Stimulated activated CD4-positive, alpha-beta T cell treated with anti-CD3 and anti-CD28 coated beads, Interleukin-2, amount 100 ng/mL, for 48 hours (primary cell): ENCODE measurements at places on chromosomes 7 and 10.

DNA sequence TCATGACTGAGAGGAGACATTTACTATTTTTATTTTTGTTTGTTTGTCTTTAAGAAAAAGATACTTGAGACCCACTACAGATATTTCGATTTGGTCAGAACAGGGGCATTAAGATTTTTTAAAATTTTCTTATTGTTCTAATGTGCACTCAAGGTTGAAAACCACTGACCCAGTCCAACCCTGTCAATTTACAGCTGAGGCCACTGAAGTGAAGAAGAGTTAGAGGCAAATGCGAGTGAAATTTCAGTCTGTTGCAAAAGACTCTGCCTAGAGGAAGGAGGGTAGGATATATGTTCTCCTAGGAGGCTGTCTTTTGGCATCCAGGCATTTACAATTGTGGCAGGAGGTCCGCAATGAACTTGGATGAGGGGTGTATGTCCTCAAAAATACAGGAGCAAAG lies 396.3 kb downstream of the RPS24 start:
- DNase-seq = no peak

GRCh38 chr7:22001345-22002004 lies 55.8 kb upstream of the CDCA7L start:
- DNase-seq = peak; percentile 36

DNA sequence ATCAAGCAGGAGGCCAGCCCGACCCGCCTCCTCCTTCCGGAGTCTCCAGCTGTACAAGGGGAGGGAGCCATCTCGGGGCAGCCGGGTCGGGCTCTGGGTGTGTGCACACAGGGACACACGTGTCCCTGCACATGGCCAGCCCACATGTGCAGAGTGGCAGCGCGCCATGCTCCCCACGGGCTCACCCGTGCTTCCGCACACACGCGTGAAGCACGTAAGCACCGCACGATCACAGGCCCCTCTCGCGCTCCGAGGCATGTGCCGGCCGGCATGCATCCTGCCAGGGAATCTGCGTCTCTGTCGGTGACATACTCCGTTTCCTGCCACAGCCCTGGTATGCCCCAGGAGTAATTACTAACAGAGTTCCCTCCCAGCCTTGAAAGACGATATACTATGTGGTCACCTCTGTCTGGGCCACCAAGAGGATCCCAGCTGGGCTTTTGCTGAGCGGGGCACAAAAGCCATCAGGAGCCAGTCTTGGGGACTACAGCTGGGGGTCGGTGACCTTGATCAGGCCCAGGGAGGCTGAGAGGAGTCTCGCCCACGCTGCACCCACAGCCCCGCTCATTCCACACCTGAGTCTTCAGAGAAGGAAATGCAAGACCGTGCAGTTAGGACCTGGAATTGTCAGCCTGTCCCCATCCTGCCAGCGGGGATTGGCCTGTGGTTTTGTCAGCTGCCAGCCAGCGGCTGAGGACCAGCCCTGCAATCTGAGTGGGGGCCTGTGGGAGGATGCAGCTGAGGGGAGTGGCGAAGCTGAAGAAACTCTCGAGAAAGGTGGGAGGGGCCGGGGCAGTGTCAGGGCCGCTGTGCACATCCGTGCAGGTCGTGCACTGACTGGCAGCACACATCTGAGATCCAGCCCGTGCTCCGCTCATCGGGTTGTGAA lies 11.0 kb upstream of the LFNG start:
- no peak for DNase-seq

DNA sequence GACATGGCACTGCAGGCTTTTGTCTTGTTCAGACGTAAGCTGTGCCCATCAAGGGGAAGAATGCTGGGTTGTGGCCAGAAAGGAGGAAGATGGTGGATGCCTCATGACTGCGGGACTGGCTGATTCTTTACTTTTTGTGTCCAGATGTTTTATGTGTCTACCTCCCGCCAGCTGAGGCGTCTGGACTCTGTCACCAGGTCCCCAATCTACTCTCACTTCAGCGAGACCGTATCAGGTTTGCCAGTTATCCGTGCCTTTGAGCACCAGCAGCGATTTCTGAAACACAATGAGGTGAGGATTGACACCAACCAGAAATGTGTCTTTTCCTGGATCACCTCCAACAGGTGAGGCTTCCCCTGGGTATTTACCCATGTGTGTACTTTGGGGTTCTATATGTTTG lies 53.5 kb downstream of the ABCC2 start:
- no peak for DNase-seq

GRCh38 chr10:114498413-114499111 lies 94.3 kb upstream of the AFAP1L2 start:
- no peak for DNase-seq

- DNase-seq = no peak
These were observed 51.7 kb downstream of the ARID5B start for GRCh38 chr10:61953183-61953582.

GRCh38 chr7:91194841-91195240 lies 69.4 kb upstream of the FZD1 start:
- DNase-seq = no peak

DNA sequence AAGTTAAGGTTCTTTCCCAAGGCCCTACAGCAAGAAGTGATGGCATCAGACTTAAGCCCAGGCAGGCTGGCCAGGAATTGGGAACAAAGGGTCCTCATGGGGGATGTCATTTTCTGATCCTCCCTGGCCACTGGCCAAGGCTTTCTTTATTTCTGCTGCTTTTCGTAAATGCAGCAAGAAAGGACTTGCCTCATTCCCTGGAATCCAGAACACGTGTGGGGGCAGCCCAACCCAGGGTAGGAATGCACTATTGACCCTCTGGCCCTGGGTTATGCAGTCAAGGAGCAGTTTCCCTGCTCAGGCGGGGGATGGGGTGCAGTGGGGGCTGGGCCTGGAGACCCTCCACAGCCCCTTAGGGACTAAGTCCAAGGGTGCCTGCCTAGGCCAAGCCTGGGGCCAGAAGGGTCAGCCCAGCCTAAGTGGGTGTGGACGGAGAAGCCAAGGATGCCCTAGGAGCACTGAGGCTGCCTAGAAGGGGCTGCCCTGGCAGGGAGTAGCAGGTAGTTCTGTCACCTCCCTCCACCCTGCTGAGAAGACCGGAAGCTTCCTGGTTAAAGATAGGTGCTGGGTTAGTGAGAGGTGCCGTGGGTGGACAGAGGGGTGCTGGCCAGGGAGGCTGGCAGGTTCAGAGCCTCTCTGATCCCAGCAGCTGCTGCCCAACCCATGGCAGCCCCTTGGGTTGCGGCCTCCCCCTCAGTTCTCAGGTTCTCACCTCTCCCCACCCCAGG lies 179.2 kb downstream of the SH3PXD2A start:
- DNase-seq = no peak
